ENCODE measurements at places on chromosomes 16 and 17. TPM values are rescaled to one million over a fixed set of nuclear protein-coding genes. Genes with fewer than 3 reads are reported as not detected.

The GINS3 gene
- total RNA-seq: 5.6 TPM

The KRT15 gene
- total RNA-seq: not detected

The HOXB2 gene
- total RNA-seq: 2.7 TPM

The CCL23 gene
- total RNA-seq: not detected

The ASGR1 gene
- 0.19 TPM for total RNA-seq
